Fibroblast of upper back skin (primary cell): ENCODE measurements at places on chromosomes 3 and 15.

- DNase-seq, result peak; percentile 32
These were observed 169.3 kb downstream of the GBE1 start for GRCh38 chr3:81592101-81592500.

DNA sequence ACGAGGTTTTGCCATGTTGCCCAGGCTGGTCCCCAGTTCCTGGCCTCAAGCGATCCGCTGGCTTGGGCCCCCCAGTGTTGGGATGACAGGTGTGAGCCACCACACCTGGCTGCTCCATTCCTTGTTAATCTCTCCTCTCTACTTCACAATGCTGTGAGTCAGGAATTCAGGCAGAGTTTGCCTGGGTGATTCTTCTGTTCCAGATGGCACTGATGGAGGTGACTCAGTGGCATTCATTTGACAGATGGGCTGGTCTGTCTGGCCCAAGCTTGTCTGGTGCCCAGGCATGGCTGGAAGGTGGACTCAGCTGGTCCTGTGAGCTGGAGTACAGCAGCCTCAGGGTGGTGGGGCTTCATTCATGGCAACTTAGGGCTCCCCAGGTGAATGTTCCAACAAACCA, 43.2 kb downstream of the SLC6A20 start:
- DNase-seq, result no peak

- peak; percentile 93 for DNase-seq
These were observed 26.5 kb downstream of the CFAP161 start for GRCh38 chr15:81160312-81161159.

- peak; percentile 100 for DNase-seq
These were observed at the start of the genes LSM3 and XPC for GRCh38 chr3:14178247-14179113. Gene LSM3 (plus strand): TSS chr3:14178817. CDS start chr3:14178861, 44 bp downstream. Gene XPC (minus strand): TSS chr3:14178601. CDS start chr3:14178568, 33 bp downstream.

DNA sequence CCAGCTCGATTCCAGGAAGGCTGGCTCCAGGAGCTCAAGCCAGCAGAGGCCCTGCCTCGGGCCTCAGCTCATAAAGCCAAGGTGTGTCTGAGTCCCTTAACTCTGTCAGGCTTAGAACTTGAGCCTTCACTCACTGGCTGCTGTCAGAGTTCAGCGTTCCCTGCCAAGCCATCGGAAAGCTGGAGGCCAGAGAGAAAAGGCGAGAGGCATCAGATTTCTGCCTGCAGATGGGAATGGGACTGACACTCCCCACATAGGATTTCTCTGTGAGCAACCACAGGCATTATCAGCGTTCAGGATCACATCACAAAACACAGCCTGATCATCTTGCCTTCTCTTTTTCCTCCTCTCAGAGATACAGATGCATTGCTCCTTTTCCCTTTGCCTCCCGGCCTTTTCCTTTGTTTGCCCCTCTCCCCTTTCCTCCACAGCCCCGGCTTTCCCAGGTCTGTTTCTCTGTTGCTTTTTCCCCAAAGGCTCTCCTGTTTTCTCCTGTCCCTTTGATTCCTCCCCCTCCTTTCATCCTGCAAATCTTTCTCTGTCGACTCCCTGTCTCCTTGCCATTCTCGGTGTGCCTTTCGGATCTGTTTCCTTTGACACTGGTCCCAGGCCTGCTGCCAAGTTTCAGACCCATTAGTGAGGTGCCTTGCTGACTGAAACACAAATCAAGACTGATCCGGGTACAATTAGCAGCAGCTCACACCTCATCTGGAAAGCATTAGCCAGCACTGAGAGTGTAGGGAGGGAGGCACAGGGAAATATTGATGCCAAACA, 44.5 kb upstream of the BOC start:
- DNase-seq, result peak; percentile 82
